Spinal cord (tissue), 10 donors: ENCODE measurements at places on chromosomes 1 and 21. TPM values are rescaled to one million over a fixed set of nuclear protein-coding genes. Genes with fewer than 3 reads are reported as not detected.

GRCh38 chr1:18484721-18485120, 4.0 kb downstream of the KLHDC7A start:
- no peaks in the 10 kb centered on the region for H3K36me3 ChIP-seq
- peaks cover 29% of the 10 kb centered on the region for H3K4me1 ChIP-seq
- H3K27ac ChIP-seq, result no peak overlapping the region
- H3K4me3 ChIP-seq, result no peak overlapping the region

The ADCY10 gene
- 0.33 TPM for total RNA-seq

- H3K4me1 ChIP-seq, result no peaks in the 10 kb centered on the region
- no peaks in the 10 kb centered on the region for H3K27me3 ChIP-seq
- DNase-seq, result peak; percentile 95
- no peak overlapping the region for H3K4me3 ChIP-seq
- H3K36me3 ChIP-seq, result no peaks in the 10 kb centered on the region
Observed at GRCh38 chr1:88180449-88181108, 503.5 kb upstream of the PKN2 start.

- no peak overlapping the region for H3K4me3 ChIP-seq
- no peaks in the 10 kb centered on the region for H3K27me3 ChIP-seq
- H3K36me3 ChIP-seq, result peaks cover 8% of the 10 kb centered on the region
- peaks cover 51% of the 10 kb centered on the region for H3K4me1 ChIP-seq
- no peak for DNase-seq
Observed at GRCh38 chr1:22816067-22816775, 105.6 kb downstream of the EPHB2 start.

DNA sequence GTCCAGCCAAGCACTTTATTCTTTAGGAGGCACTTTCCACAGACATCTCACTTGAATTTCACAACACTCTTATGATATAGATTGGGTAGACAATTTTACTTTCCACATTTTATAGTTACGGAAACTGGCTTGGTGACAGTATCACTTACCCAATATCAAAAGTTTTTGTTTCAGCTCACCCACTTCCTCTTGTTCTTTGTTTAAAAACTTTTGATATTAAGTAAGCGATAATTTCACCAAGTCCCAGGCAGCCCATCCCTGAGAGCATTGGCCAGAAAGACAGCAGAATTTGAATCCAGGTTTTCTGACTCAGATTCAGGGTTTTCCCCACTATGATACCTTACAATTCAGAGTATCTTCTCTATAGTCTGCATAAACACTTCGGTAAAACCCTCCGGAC, 60.0 kb downstream of the LRIG2 start:
- H3K27me3 ChIP-seq, result no peaks in the 10 kb centered on the region
- no peak overlapping the region for H3K27ac ChIP-seq
- no peak overlapping the region for H3K4me3 ChIP-seq
- peaks cover 3% of the 10 kb centered on the region for H3K4me1 ChIP-seq

The OR2T11 gene
- not detected for total RNA-seq

- H3K4me3 ChIP-seq, result no peak overlapping the region
- DNase-seq, result no peak
- no peaks in the 10 kb centered on the region for H3K36me3 ChIP-seq
- H3K27me3 ChIP-seq, result no peaks in the 10 kb centered on the region
- H3K27ac ChIP-seq, result no peak overlapping the region
Observed at GRCh38 chr21:42630626-42631025, 22.8 kb upstream of the PDE9A start.

The CHI3L2 gene
- 0.89 TPM for total RNA-seq

The SH3BGR gene
- total RNA-seq, result 3.4 TPM
